ENCODE measurements at places on chromosomes 4 and X.

- no peak for DNase-seq
These were observed 1.5 kb downstream of the BEND4 start for GRCh38 chr4:42150653-42151567.

DNA sequence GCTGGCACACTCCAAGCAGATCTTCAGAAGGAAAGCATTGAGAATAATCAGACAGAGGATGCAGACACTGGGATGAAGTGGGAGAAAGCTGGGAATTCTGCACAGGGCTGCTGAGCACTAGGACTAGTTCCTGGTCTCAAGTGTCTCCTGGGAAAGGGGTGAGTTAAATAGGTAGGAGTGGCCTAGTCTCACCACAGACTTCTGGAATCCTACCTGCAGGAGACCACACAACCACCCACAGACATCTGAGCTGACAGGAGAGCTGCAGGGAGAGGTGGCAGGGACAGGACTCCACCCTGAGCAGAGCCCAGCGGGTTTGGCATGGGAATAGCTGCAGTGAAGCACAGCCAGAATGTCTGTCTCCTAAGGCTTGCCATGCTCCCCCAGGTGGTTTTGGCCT lies 95.1 kb upstream of the GALNTL6 start:
- no peak for DNase-seq

DNA sequence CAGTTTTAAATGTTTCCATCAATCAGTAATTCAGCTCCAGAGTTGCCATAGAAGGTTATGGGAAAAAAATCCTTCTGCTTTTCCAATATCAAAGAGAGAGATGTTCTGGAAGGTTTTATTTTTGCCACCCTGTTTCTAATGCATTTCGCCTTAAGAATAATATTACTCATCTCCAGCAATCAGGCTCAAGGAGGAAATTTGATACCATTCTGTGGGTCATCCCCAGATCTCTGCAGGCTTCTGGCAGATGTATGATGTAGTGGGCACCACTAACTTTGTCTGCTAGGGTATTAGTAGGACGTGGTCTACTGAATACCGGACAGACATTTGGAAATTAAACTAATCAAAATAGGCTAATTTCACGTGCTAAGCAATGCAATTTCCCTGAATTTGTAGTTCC lies 645.4 kb upstream of the TENM3 start:
- no peak for DNase-seq

GRCh38 chr4:102717448-102718092 lies 43.2 kb downstream of the MANBA start:
- no peak for DNase-seq

- no peak for DNase-seq
These were observed 76.4 kb downstream of the CLCN4 start for GRCh38 chrX:10233173-10233572.

GRCh38 chrX:85955510-85955909 lies 91.8 kb downstream of the CHM start:
- DNase-seq, result no peak

DNA sequence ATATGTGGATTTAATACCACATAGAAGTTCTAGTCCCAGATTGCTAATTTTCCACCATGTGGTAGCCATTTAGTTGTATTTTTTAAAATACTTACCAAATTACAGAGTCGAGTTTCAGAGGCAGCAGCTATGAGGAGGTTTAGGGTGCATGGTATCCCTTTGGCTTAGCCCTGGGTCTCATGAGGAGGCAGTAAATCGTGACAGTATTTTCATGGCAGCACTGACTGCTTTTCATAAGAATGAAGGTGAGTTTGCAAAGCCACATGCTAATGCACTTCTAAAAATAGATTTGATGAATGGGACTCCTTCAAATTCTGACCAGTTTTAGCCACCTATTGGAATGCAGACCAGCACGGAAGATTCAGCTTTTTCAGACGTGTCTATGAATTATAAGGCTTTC lies 114.0 kb upstream of the FRG1 start:
- DNase-seq, result no peak

GRCh38 chr4:61427818-61428495 lies 227.8 kb downstream of the ADGRL3 start:
- no peak for DNase-seq

DNA sequence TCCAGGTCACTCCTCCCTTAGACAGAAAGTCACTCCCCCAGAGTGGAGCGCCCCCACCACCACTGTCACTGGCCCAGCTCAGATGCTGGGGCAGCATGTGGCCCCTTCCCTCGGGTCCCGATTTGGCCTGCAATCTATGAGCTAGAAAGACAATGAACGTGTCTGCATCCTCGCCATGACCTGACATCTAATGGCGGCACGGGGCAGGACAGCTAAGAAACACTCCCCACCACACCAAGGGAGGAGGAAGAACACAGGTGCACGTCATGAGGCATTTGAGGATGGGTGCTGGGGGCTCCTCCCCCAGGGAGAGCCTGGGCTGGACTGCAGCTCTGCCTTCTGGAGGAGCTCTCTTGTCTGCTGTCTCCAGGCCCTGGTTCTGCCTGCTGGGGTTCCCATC lies 8.7 kb downstream of the RNF212 start:
- DNase-seq, result no peak

- DNase-seq, result no peak
These were observed 84.2 kb downstream of the DKK2 start for GRCh38 chr4:106951891-106952290.

GRCh38 chr4:133151341-133151690 lies 2.2 kb downstream of the PCDH10 start:
- no peak for DNase-seq

- DNase-seq, result no peak
These were observed 345.3 kb downstream of the SPRY1 start for GRCh38 chr4:123741906-123742305.

DNA sequence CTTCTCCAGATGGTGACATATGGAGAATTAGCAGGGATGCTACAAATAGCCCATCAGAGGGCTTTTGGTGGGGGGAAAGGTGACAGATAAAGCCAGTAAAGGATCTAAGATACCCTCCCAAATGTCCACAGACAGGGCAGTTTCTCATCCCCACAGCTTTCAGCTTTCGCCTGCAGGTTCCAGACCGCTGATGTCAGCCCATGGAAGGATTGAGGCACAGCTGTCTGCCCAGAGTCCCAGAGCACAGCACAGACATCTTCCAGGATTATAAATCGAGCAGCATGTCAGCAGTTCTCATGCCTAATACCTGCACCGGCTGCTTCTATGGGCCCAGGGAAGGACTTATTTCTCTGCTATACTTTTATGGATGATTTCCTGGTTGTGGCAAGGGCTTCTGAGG lies 96.7 kb upstream of the MXRA5 start:
- no peak for DNase-seq

GRCh38 chrX:10728806-10729389 lies 108.5 kb upstream of the MID1 start:
- DNase-seq, result no peak

- no peak for DNase-seq
These were observed 64.5 kb upstream of the CLDN34 start for GRCh38 chrX:9902656-9903055.

- no peak for DNase-seq
These were observed 22.8 kb upstream of the CYBB start for GRCh38 chrX:37757082-37757481.

GRCh38 chrX:144627947-144628346 lies 619.4 kb upstream of the SPANXN1 start:
- no peak for DNase-seq

DNA sequence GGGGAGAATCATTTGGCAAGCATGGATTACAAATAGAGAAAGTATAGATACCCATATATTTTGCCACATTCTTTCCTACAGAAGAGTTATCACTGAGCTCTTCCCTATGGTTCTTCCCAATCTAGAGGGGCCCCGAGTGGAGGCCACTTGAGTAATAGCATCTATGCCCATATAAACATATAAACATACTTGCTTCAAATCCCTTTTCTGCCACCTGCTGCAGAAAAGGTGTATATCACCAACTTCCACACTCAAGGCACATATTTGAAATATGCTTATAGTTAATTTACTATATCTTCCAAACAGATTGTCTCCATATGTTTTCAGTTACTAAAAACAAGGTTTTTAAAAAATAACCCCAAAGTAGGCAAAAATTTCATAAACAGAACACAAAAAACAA lies 642.8 kb upstream of the DIPK2B start:
- DNase-seq, result no peak

DNA sequence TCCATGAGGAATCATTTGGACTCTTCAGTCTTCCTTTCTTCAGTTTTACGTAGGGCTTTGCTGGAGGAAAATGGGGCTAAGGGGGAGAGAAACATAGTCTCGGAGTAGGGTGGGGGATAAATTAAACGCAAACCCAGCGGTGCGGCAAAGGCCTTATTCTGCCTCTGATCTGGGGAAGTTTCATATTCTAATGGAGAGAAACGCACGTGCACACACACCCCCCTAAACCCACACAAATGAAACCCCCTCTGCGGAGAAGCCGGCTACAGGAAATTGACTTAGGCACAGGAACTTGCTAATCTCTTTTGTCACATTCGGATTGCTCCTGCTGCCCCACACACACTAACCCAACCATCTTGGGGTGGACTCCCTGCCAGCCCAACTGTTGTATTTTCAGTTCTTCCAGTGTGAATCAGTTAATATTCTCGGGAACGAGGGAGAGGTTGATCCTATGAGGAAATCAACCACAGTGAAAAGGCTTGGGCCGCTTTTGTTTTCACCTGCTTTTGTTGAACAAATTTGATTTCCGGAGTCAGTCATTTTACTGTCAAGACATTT lies at the start of gene RHOH:
Gene RHOH (plus strand): TSS at position 308 of the 558 bp plus-strand sequence. CDS start 46,356 bp downstream, outside the sequence.
- DNase-seq, result peak; percentile 65

GRCh38 chrX:28552882-28553829 lies 34.1 kb upstream of the IL1RAPL1 start:
- no peak for DNase-seq

DNA sequence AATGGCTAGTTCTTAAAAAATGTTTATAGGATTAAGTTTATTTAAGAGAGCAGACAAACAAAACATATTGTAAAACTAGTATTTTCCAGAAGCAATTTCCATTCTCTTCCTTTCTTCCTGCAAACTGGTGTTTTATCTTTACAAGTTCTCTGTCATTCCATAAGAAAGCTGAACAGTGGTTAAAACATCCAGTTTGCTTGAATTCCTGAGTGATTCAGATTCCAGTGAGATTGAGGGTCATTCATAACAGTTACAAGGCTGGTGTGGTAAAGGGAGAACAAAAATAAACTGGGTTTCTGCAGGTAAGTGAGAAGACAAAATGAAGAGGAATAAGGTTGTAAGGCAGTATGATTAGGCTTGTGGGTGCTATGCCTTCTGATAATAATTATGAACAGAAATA lies 544.8 kb upstream of the DIPK2B start:
- no peak for DNase-seq

DNA sequence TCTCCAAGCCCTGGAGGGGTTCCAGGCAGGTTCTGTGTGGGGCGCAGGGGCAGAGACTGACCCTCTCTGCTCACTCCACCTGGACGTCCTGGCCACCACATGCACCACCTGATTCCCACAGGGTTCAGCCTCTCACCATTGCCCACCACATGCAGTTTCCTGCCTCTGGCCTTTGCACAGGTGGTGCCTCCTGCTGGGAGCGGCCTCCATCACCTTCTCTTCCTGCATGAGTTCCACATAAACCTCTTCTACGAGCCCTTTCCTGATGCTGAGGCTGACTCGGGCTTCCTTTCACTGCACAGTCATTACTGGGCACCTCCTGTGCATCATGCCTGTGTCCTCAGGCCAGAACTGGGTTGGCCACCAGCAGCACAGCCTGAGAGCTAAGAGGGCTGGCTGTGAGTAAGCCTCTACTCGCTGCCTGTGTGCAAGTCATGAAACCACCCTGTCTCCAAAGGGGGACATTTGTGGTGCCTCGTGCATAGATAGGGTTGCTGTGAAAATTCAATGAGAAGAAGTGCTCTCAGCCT lies 19.9 kb downstream of the MAN2B2 start:
- no peak for DNase-seq

Data from activated T-cell treated with anti-CD3 and anti-CD28 coated beads for 48 hours (primary cell).